ENCODE measurements at places on chromosomes 7 and 10.

DNA sequence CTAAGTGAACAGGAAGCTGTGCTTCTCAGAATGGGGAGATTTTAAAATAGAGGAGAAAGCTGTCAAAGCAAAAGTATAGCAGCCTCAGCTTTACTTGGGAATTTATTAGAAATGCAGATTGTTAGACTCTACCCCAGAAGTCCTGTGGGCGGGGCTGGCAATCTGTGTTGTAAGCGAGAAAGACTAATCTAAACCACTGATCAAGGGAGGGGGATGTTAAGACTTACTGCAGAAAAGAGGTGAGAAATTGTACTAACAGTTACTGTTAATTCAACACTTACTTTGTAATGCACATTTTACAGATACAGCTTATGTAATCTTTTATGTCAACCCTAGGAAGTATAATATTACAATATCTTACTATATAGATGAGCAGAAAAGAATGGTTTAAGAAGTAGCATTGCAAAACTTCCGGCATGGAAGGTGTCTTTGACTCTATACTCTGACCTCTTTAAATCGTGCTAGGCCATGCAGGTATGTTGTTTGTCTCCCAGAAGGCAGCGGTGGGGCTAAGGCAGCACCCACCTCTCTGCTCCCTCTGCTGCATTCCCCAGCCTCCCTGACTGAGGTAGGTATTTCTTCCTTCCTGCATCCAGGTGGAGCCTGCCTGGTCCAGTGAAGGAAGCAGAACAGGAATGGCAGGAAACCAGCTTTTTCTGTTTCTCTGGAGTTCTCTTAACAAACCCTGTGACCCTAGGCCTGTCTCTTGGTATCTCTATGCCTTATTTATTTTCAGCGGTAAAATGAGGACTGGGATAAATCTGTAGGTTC, 462.2 kb downstream of the AUTS2 start:
- no peak for DNase-seq

DNA sequence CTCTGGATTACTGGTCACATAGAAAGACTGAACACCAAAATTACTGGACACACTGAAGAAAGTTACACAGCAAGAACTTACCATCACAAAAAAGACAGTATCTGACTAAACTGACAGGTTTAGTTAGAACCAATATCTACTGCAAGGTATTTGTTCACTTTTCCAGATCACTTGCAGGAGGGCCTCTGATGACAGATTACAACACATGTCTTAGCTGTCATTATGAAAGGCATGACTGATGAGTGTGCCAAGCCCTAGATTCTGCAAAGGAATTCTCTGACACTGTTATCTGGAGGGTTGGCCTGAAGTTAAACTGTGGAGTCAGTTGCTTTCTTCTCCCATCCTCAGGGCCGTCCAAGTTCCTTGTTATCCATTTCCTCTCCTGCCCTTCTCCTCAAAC, 242.7 kb downstream of the KIF20B start:
- no peak for DNase-seq

DNA sequence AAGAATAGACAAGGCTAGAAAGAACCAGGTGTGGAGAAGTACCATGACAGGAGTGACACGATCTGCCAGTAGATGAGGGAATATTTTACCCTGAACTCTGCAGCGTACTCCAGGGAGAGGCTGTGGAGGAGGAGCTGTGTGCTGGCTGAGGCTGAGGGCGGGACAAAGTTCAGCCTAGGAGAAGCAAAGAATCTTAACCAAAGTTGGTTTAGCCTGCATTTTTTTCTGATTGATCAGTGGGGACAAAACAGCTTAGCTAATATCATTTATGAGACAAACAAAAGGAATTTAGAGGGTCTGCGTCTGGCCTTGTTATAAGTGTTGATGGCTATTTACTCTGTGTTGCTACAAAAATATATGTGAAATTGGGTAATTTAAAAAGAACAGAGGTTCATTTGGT, 5.2 kb upstream of the NPSR1 start:
- no peak for DNase-seq

- DNase-seq, result no peak
These were observed 186.2 kb downstream of the DNAJB6 start for GRCh38 chr7:157522954-157523353.

DNA sequence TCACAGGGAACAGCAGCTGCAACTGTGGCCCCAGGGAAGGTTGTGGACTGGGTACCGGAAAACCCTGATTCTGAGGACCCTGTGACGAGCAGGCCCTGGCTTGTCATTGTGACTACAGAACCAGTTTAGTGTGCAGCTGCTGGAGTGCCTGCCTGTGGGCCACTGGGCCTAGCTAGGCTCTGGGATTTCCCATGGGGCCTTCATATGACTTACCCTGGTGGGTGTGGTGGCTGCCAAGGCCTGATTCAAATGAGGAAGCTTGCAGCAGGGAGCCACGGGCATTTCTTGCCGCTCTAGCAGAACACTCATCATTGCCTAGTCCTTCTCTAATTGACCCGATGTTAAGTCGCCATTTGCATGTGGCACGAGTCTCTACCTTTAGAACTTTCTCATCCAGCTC, 14.7 kb upstream of the CAMK2G start:
- no peak for DNase-seq

DNA sequence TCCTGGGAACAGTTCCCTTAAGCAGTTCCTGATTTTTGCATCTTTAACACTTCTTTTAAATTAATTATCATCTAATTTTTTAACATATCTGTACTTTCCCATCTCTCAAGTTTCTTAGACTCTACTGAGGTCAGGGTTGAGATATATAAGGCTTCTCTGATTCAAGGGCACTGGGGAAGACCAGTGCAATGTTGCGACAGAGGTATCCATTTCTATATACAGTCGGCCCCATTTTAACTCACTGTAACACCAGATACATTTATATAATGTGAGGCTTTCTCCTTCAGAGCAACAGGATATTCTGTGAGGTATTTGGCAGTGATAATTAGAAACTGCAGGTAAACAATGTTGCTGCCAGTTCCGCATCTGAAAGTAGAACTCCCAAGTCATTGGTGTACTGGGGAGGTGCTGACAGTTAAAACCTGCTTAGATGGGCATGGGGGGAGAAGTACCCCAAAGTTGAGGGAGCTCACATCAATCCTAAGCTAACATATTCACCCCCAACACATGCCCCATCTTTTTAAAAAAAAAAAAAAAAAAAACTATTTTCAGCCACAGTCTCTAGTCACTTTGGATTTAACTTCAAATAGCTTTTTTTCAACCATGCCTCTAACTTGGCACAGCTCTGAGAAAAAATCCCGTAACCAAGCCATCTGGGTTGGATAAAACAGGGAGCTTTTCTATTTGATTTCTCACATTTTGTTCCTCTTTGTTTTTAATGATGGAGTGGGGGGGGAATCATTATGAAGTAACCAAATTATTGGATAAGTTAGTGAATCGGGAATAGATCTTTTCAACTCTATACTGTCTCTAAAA, 62.9 kb downstream of the REEP3 start:
- no peak for DNase-seq

DNA sequence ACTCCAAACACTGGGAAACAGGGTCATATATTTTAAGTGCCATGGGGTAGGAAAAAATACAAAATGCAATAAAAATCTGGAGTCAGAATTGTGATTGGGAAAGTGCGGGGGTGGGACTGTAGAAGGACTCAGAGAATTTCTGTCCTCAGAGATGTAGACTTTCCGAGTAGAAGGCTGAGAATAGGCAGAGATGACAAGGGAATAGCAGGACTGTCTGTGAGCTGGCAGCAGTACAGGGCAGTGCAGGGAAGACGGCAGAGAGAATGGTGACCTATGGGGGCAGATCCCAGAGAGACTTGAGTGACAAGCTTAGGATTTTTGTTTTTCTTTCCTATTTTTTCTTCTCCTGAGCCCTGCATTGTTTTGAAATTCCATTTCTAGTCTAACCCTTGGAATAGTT, 127.6 kb downstream of the SLC16A9 start:
- no peak for DNase-seq

DNA sequence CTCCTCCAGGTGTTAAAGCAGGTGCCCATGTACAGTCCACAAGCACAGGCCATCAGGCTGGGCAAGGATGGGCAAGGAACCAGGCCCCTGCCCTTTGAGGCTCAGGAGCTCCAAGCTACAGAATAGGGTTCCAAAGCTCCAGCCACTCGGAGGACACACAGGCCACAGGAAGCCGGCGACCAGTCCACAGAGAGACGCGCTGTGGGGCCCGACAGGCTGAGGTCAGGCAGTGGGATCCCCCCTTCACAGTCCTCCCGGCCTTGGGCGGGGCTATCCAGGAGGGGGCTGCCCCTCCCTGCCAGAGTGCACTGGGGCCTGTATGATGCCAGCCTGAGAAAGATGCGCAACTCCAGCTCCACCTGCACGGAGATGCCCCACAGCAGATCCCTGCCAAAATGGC, 34.0 kb downstream of the MAD1L1 start:
- no peak for DNase-seq

GRCh38 chr10:104587751-104588150, 53.3 kb upstream of the SORCS3 start:
- no peak for DNase-seq

DNA sequence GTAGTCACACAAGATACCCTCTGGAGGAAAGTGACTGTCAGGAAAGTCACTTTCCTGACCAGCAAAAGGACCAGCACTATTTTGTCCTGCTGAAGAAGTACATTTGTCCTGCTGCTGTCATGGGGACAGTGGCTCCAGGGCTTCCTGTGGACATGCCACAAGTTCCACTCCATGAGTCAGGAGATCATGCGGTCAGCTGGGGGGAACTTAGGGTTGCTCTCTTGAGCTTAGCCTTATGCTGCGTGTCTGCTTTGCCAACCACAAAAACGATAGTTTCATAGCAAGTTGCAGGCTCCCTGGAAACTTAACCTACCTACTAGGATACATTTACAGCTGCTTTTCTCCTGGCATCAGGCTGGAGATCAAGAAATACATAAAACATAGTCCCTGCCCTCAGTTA, 19.8 kb upstream of the ALOX5 start:
- DNase-seq, result no peak

GRCh38 chr7:7516156-7516555, 19.5 kb downstream of the COL28A1 start:
- no peak for DNase-seq

- no peak for DNase-seq
These were observed 559.4 kb downstream of the SUGCT start for GRCh38 chr7:40694026-40694809.

- DNase-seq, result no peak
These were observed 54.3 kb downstream of the LRRC18 start for GRCh38 chr10:48885376-48885775.

GRCh38 chr7:36652431-36652830, 71.9 kb downstream of the AOAH start:
- DNase-seq, result no peak

DNA sequence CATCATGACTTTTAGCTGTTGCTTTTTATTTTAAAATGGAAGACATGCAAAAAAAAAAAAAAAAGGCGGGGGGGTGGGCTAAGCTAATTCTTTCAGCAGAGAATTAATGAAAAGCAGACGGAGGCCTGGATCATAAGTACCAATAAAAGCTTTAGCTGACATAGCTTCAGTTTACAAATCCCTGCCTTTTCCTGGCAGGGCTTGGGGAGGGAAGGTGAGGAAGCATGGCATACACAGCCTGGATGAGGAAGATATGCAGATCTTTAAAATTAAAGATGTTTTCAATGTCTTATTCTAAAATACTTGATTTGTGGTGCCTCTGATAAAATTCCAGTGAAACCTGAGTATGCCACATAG, 57.0 kb downstream of the ICA1 start:
- DNase-seq, result no peak

GRCh38 chr7:92359801-92360200, 87.5 kb upstream of the GATAD1 start:
- no peak for DNase-seq

- DNase-seq, result no peak
These were observed 582.3 kb upstream of the CNTNAP2 start for GRCh38 chr7:145534301-145534700.

DNA sequence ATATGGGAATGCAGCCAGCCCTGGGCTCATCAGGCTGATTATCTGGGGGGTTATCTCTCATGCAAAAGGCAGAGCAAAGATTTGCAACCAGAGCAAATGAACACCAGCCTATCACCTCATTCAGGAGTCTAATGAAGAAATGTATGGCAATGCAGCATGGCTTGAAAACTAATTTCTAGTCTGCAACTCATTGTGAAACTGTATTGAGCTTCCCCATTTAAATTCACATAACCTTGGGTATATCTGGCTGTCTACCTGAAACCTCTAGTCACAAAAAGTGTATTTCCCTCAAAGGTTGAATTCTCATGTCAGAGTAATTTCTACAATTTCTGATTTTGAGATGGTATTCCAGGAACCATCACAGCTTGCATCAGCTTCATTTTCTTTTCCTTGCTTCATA, 240.0 kb downstream of the SDHAF3 start:
- DNase-seq, result no peak

GRCh38 chr7:17696422-17696821, 243.9 kb downstream of the SNX13 start:
- DNase-seq, result no peak

DNA sequence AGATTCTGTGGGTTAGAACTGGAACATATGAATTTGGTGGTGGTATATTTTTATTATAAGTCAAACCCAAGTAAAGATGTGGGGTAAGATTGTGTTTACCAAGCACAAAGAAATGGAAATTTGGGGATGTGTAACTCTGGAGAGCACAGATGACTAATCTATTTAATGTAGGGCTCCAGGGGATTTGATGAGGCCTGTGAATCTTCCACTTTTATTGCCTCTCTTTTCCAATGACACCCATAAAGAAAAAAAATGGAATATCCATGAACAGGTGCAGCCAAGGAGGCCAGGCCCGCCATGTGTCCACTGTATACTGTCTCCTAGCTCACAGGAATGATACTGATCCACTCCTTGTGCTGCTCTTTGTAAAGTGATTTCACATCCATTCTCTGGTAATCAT, 2.8 kb downstream of the SRGN start:
- DNase-seq, result no peak

DNA sequence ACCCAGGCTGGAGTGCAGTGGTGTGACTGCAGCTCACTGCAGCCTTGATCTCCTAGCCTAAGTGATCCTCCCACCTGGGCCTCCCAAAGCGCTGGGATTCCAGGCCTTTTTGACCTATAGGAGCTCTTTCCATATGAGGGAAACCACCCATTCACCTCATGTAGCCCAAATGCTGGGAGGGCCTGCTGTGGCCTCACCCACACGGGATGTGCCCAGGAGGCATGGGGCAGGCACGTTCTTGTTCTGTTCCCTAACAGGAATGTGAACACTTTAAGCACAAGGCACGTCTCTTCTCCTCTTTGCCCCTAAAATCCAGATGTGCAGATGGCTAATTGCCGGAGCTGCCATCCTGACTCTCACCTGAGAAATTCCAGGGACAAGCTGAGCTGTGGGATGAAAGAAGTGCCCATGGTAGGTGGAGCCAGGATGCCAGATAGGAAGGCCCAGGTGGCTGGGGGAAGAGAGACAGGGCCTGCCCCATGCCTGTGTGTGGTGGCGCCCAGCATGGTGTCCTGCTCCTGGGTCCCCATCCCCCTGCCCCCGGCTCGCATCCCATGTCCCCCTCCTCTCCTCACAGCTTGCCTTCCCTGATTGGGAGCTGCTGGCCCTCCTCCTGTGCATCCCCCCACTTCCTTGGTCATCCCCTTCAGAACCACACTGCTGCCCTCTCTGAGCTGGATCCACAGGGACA, 17.3 kb downstream of the CAMK2B start:
- DNase-seq, result peak; percentile 19

Data from activated CD8-positive, alpha-beta T cell treated with anti-CD3 and anti-CD28 coated beads, Interleukin-2, amount 10 ng/mL, durations not matched to agents 7 days and 5 days (primary cell).